ENCODE measurements at places on chromosomes 12 and 14.

GRCh38 chr14:59425322-59425935 is 39.8 kb downstream of the GPR135 start:
- no peak for DNase-seq
- no peaks in the 10 kb centered on the region for H3K36me3 ChIP-seq
- no peak overlapping the region for H3K4me3 ChIP-seq

GRCh38 chr12:8606890-8607289 is 5.8 kb downstream of the AICDA start:
- no peak overlapping the region for H3K27ac ChIP-seq
- H3K36me3 ChIP-seq: no peaks in the 10 kb centered on the region
- no peak overlapping the region for H3K4me3 ChIP-seq

DNA sequence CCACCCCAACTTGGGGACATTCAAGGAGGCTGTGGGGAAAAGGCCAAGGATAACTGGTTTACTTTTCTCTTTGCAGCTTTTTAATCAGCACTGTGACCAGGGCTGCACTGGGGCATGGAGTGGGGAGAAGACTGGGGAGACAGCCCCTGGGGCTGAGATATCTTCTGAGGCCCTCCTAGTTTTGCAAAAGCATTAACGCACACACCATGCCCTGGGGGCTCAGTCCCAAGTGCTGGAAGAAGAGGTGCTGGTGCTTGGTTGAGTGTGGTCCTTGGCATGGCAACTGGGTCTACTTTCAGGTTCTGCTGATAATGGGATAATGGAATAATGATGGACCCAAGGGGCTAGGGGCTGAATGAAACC is 9.4 kb upstream of the SMARCD1 start:
- H3K4me3 ChIP-seq: no peak overlapping the region
- no peak for DNase-seq
- H3K4me1 ChIP-seq: peaks cover 8% of the 10 kb centered on the region
- no peaks in the 10 kb centered on the region for H3K36me3 ChIP-seq
- no peak overlapping the region for H3K27ac ChIP-seq

DNA sequence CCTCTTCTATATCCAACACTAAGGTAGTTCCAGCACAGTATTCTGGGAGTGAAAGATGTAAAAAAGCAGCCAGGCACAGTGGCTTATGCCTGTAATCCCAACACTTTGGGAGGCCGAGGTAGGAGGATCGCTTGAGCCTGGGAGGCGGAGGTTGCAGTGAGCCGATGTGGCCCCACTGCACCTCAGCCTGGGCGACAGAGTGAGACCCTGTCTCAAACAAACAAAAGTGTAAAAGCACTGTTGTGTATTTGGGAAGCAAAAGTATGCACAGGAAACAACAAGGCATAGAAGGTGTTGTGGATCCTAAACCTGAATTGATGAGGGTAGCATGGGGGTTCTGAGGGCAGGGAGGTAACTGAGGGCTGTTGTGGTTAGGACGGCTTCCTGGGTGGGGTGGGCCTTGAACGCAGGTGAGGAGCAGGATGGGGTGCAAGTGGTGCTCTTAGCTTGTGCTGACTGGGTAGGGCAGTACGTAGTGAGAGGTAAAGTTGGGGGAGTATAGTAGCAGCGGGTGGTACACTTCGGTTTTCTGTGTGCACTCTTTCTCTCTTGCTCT is 64.2 kb downstream of the RASSF3 start:
- peak overlapping the region; percentile 23 for H3K27ac ChIP-seq
- H3K36me3 ChIP-seq: no peaks in the 10 kb centered on the region
- H3K4me3 ChIP-seq: no peak overlapping the region
- no peaks in the 10 kb centered on the region for H3K27me3 ChIP-seq

DNA sequence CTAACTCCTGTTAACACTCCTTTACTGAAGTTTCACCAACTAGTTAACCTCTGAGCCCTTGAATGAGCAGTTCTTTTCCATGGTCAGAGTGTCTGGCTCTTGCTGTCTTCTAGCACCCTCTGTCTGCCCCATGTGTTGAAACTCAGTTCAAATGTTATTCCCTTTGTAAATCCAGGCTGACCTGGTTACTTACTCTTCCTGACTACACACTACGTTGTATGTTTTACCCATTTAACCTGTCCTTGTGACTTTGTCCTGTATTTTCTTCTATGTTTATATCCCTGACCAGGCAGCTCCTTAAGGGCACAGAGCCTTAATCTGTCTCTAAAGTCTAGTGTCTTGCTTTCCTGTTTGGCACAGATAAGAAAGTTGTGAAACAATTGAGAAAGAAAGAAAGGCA is 389.0 kb upstream of the RPL10L start:
- no peaks in the 10 kb centered on the region for H3K4me1 ChIP-seq
- no peak overlapping the region for H3K27ac ChIP-seq
- no peaks in the 10 kb centered on the region for H3K36me3 ChIP-seq

GRCh38 chr12:4962539-4963486 is 53.1 kb downstream of the KCNA1 start:
- H3K27me3 ChIP-seq: peaks cover 37% of the 10 kb centered on the region
- H3K4me3 ChIP-seq: no peak overlapping the region
- H3K36me3 ChIP-seq: no peaks in the 10 kb centered on the region
- H3K4me1 ChIP-seq: no peaks in the 10 kb centered on the region
- DNase-seq: no peak
- H3K27ac ChIP-seq: no peak overlapping the region

GRCh38 chr12:88994971-88995370 is 357.3 kb downstream of the DUSP6 start:
- no peak for DNase-seq
- no peaks in the 10 kb centered on the region for H3K4me1 ChIP-seq
- H3K4me3 ChIP-seq: no peak overlapping the region
- no peaks in the 10 kb centered on the region for H3K36me3 ChIP-seq

DNA sequence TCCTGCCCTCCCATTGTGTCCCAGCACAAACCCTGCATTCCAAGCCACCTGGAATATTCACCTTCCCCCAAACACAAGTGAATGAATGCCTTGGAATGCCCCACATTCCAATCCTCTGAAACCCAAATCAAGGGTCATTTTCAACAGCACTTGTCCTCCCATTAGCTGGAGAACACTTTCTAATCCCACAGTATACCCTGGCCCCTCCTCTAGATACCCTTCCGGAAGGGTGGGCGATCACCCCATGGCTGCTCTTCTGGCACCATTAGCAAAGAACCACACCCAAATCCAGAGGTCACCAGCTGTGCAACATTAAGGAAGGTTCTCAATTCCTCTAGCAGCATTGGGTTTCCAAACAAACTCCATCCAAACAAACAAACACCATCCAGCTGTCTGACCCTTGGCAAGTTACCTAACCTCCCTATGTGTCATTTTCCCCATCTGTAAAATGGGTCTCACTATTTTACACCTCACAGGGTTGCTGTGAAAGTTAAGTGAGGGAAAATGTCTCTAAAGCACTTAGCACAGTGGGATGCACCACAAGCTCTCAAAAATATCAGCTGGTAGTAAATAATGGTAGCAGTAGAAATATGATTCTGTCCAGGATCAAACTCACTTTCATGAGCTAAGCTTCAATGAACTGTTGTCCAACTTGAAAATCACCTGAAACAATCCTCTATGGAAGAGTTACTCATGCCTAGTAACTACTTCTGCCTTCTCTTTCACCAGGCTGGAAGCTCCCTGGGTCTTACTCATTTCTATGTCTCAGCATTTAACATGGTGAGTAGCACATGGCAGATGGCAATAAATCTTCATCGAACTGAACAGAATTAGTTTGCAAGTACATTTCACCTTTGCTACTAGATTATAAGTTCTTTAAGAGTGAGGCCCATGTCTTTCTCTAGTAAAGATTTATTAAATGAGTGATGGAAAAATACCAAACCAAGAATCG is 5.3 kb downstream of the NUAK1 start:
- no peak overlapping the region for H3K27ac ChIP-seq
- H3K4me3 ChIP-seq: no peak overlapping the region
- H3K27me3 ChIP-seq: peaks cover 2% of the 10 kb centered on the region
- no peak for DNase-seq
- no peaks in the 10 kb centered on the region for H3K36me3 ChIP-seq

- peaks cover 74% of the 10 kb centered on the region for H3K4me1 ChIP-seq
- DNase-seq: no peak
- no peaks in the 10 kb centered on the region for H3K36me3 ChIP-seq
- no peak overlapping the region for H3K4me3 ChIP-seq
- no peaks in the 10 kb centered on the region for H3K27me3 ChIP-seq
Observed at GRCh38 chr14:69650948-69651369, 39.6 kb downstream of the SUSD6 start.

DNA sequence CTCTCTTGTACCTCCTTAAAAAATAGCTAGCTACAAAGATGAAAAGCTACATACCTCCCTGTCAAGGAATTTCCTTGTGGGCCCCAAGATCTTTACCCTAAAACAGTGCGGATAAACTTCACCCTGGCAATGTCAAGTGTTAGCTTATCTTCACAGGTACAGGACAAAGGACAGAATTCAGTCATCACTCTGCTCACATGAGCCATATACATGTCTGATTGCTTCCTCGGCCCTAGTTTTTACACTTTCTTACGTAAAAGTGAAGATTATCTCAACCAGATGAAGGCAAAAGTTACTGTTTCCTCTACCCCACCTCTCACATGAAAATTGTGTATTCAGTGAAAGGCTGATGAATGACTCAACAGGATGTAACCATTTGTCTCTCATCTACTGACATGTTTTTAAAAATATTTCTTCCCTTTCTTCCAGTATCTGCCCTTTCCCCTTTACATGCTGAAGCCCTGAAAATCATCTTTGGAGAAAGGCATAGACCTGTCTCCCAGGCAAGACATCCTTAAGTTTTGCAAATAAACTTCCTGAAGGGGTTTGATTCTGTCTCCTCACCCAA is 890.1 kb downstream of the GALC start:
- H3K27me3 ChIP-seq: no peaks in the 10 kb centered on the region
- no peak for DNase-seq
- no peaks in the 10 kb centered on the region for H3K36me3 ChIP-seq

DNA sequence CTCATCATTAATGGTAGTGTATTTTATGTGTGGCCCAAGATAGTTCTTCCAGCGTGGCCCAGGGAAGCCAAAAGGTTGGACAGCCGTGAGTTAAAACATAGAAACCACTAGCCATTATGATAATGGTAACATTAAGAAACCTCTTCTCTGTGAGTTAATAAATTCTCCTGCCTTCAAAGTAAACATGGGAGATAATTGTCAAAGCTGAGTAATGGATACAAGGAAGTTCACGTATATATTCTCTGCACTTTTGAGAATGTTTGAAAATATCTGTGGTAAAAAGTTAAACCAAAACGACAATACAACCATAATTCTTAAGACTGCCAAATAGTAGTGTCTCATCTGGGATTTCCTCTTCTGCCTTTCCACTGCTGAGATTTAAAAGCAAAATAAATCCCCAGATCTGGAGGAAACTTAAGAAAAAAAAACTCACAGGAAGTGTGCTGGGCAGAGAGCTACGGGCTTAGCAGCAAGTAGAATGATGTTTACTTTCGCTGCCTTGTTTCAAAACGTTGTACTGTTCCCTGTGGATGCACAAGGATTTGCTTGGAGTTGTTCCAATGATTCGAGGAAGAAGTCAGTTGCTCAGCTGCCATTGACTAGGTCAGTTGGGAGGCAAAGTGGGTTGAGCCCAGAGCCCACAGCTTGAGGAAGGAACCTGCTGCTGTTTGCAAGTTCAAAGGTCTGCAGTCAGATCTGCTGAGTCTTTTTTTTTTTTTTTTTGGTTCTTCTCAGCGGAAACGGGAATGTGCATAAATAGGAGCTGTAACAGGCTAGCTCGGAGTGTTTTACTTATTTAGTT is 1.7 kb downstream of the TPCN1 start:
- DNase-seq: peak; percentile 78
- H3K27me3 ChIP-seq: no peaks in the 10 kb centered on the region
- peak overlapping the region; percentile 92 for H3K4me3 ChIP-seq
- peaks cover 35% of the 10 kb centered on the region for H3K4me1 ChIP-seq
- peak overlapping the region; percentile 96 for H3K27ac ChIP-seq
- peaks cover 13% of the 10 kb centered on the region for H3K36me3 ChIP-seq

DNA sequence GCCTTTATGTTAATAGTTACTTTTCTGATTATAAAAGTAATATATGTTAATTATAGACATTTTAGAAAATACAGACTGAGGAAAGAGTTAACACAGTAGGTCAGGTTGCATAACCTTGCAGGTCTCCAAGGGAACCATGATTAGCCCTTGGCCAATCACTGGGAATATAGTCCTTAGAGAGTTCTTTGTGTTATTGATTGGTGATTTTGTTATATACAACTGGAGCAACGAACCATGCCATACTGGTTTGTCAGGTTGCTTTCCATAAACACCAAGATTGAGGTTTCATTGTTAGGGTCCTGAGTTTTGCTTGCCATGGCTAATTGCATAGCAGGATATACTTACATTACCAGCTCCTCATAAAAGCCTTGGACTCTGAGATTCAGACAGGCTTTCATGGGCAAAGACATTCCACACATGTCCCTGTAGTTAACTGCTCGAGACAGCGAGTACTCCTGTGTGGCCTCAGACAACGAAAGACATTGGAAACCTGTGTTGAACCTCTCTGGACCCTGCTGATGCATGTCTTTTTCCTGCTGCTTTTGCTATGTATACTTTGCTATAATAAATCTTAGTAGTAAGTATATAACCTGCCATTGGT is 33.7 kb downstream of the MAPK1IP1L start:
- H3K4me3 ChIP-seq: no peak overlapping the region
- peak overlapping the region; percentile 36 for H3K27ac ChIP-seq
- no peaks in the 10 kb centered on the region for H3K36me3 ChIP-seq
- H3K4me1 ChIP-seq: peaks cover 12% of the 10 kb centered on the region
- no peaks in the 10 kb centered on the region for H3K27me3 ChIP-seq

Data from suprapubic skin (tissue), 4 donors.